A549 (cell line): ENCODE measurements at places on chromosomes 5 and 9.
A peak's percentile ranks its signal among the peaks of the same experiment; 100 is the strongest.

- peak; percentile 5 for DNase-seq
Measured at GRCh38 chr5:136802383-136802782, 437.0 kb upstream of the TRPC7 start.

DNA sequence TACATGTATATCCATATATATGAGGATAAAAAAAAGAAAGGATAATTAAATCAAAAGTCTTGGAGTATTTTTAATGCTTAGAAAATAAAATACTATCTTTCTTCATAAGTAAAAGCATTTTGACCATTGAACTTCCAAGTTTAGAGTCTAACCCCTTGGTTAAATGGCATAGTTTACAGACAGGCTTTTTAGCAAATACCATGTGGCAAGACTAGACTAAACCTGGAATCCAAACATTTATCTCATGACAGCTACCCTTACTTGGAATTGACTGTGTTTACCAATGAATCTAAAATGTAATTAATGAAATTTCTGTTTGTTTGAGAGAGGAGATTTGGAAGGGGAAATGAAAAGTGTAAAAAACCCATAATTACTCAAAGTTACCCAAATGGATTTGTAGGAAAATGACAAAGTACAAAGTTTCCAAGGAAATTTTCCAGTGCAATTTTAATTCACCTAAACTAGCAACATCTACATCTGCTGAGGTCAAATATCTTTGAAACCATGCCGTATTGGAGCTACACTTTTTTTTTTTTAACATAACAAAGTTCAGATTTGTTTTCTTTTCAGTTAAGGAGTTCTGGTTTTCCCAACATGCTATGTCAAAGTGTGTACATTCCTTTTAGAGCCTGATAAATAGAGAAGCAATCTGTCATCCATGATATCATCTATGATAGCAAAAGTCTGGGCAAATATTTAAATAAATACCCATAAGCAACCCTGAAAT is 272.1 kb upstream of the DAB2 start:
- DNase-seq: no peak

DNA sequence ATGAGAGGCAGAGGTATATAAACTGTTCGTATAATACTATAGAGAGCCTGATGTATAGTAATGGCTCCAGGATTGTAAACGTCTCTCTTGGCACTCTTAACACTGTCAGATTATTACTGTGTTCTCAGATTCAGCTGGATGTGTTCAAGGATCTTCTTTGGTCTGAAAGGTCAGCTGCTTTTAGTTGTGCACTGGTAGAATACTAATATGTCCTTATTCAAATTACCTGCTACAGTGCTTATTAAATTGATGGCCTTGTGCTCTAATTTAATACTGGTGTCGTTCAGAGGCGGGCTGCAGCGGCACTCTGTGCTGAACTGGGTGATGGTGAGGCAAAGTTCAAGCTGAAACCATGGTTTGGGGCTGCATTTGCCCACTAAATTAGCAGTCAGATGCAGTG is 216.7 kb upstream of the ARRDC3 start:
- DNase-seq: no peak

GRCh38 chr5:74224331-74224730 is 416.2 kb downstream of the ENC1 start:
- DNase-seq: no peak

DNA sequence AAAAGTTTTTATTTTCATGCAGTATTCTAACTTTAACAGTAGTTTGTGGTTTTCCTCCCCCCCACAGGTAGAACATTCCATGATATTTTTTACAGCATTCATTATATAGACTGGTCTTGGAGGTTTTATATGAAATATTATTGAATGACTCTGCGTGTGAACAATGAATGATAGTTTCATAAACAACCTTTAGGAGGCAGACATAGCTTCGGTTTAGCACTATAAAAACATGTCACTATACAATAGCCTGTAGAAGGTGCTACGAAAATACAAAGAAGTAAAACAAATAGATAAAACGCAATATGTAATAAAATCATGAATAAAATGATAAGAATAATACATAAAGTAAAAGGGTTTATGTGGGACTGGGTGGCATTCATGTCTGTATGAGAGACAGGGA is 8.5 kb downstream of the KLF4 start:
- DNase-seq: peak; percentile 32

DNA sequence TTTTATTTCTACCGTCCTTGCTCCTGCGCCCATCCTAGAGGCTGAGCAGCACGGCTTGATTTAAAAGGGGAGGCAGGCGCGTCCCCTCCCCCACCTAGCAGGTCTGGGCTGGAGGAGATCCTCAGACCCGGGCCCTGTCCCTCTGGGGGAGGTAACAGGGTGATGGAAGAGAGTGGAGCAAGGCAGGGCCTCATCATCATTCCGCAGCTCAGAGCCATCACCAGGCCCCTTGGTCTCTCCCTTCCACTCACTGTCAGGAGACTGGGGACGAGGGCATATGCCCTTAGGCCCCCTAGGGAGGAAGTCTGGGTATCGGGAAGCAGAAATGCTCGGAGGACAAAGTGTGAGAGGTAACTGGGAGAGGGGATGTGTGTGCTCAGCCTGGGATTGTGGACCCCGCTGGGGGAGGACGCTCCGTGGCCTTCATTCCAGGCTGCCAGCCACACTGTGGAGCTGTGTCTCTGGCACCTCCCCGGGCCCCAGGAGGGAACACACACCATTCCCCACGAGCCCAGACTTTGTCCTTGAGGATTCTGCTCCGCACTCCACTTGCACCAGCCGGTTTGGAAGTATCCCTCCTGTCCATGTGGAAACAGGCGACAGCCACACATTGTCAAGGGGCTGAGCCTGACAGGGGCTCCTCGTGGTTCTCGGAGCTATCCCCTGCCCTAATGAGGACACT is 761 bp downstream of the REEP2 start:
- no peak for DNase-seq

DNA sequence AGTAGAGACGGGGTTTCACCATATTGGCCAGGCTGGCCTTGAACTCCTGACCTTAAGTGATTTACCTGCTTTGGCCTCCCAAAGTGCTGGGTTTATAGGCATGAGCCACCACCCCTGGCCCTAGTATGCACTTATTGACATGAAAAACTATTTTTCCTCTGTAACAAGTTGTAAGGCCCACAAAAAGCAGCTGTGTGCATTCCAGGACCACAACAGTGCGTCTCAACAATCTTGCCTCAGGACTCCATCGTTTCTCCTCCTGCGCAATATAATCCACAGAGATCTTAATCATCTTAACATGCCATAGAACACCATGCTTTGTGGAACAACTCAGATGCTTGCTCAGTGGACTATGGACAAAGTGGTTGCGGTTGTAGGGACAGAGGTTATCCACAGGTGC is 10.2 kb downstream of the OR2V1 start:
- DNase-seq: no peak

- DNase-seq: no peak
Measured at GRCh38 chr9:110078604-110079003, 129.4 kb downstream of the C9orf152 start.
